DMS79 (cell line): ENCODE measurements at places on chromosomes 4 and X.

DNA sequence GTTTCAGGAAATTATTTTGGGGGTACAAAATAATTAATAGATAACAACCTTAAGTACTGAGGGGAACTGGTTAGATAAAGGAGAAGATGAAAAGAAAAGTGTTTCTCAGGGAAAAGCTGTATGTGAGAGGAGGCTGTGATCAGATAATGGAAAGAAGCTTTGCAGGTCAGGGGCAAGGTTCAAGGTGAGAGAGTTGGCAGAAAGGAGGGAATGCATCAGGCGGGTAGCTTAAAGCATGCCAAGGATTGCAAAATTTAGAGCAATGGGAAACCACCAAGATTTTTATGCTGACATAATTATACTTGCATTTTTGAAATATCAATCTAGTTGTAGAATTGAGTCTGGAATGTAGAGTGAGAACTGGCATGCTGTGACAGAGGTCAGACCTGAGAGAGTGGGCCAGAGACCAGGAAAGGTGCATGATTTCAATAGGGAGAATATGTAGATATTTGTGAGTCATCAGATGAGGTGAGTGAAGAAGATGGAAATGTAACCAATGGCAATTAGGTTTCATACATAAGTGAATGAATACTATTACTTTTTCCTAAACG lies 508.7 kb downstream of the TRIML1 start:
- no peak for DNase-seq

GRCh38 chr4:25020236-25020635 lies 10.5 kb downstream of the LGI2 start:
- no peak for DNase-seq

DNA sequence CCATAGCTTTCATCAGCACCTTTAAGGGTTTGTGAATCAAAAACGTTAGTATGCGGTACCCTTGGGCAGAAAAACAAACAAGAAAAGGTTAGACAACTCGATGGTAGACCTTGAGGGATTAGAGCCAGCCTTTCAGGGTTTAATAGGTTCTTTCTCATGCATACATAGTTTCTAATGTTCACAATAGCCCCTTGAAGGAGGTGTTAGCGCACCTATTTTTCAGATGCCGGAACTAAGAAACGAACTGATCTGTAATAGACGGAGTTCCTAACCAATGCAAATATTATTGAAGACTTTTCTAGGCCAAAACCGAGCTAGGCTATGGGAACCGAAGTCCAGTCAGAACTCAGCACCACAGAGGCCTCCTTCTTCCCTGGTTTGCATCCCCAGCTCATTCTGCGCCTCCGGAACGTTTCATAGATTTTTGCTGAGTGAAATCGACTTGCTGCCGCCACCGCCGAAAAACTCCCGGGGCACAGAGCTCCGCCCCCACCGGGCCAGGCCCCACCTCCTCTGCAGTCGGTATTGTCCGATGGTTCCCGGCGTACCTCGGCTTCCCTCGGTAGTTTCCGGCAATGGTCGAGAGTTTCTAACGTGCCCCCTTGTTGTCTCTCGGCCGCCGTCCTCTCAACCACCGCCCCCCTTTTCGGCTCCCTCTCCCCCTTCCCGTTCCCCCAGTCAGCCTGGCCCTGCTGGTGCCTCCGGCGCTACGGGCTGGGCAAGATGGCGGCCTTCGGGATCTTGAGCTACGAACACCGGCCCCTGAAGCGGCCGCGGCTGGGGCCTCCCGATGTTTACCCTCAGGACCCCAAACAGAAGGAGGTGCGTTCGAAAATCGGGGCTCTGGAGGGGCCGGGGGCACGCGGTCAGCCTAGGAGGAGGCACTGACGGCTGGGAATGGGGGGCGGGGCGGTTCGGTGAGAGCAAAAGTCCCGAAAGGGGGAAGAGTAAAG lies at the start of gene MED12:
Gene MED12 (plus strand): TSS at position 565 of the 953 bp plus-strand sequence. CDS start 159 bp downstream, at position 724.
- DNase-seq = peak; percentile 48

DNA sequence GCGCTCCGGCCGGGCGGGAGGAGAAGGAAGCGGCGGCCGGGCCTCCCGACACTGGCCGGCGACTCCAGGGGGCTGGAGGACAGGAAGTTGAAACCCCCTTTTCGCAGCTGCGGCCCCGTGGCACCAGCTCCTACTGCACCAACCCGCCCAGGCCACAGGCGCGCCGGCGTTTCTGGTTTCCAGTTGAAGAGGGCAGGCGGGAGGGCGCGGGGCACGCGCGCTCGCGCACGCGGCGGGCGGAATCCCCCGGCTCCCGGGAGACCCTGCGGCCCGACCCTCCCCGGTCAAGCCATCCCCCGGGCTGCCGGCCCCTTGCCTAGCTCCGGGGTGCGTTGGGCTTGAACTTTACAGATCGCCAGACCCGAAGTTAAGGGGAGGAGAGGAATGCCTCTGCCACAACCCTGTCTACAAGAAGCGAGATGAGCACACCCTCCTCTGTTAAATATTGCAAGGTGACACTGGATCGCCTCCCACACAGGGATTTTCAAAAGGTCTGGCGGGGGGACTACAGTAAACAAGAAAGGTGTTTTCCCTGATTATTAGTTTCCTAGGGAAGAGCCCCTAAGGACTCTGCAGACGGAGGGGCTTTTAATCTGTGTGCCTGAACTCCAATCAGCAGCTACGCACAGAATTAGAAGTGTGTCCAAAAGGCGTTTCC lies 1.4 kb downstream of the ELOVL6 start:
- DNase-seq = no peak

DNA sequence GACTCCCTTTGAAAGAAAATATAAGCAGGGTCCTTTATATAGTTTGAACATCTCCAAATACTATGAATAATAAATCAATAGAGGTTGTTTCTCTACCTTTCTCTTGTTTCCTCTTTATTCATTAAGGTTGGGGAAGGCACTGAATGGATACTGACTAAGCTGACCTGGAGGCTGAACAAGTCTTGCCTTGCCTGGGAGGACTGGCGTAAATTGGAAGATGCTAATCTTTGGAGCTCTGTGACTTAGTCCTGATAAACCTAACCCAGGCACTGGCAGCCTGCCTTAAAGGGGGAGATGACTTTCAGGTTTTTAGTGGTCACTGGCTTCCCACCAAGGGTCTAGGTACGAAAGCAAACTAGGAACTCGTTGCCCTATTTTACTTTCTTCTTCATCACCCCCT lies 10.5 kb downstream of the CCDC160 start:
- no peak for DNase-seq

DNA sequence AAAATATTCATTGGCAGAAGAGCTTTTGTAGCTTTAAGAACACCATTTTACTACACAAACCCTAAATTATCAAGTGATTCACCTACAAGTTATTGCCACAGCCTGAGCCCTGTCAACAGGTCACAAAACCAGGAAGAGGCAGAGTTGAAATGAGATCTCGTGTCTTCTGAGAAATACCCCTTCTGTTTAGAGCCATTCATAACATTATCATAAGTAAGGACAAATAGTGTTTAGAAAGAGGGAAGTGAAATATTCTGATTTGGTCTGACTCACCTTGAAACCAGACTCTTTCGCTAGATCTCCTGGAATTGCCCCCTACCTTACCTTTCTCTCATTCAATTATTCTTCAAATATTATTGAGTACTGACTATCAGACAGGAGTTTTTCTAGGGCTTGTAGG lies 5.9 kb downstream of the ETDB start:
- no peak for DNase-seq

DNA sequence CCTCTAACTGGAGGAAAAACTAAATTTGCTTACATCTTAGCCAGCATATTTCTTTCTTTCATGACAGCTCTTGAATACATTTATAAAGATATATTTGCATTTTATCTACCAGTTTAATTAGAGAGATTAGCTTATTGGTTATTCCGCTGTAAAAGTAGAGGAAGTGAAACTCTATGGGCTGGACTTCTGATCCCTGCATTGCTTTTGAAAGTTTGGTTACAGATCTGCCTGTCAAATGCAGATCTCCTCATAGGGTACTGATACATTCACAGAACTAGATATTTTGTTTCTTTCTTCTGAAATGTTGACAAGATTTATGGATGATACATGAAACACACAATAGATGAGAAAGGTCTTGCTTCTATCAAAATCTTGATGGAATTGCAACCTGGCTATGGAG lies 581.4 kb upstream of the AADAT start:
- DNase-seq = no peak

DNA sequence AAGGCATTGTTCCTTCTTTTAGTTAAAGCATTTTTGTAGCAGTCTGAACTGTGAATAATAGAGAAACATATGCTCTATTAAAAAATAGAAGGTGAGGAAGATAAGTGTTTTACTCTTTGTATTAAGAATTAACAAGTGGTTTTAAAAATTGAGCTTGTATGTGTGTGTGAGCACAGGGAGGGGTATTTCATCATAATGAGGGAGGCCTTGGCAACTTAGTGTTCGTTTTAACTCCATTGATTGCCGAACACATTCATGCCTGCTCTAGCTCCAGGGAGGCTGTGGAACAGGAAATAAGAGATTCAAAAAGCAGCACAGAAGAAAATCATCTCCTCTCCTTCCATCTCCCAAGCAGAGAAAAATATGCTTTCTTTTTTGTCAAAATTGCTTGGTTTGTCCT lies 14.8 kb downstream of the SHROOM3 start:
- DNase-seq = no peak

DNA sequence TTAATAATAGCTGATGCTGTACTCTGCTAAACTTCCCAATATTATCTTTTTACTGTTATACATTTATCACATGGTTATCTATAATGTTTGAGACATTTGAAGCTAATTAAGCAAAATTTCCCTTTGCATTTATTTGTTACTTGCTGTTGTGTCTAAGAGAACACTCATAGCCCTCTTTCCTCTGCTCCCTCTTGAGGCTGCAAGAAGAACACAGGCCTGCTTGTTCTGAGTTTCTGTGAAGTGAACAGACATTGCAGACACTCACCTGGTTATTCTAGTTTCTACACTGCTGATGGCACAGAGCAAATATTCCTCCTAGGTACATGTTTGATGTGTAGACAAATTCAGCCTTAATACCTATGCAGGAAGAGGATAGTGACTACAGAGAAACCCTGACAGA lies 367.8 kb downstream of the GASK1B start:
- no peak for DNase-seq

- no peak for DNase-seq
These were observed 20.4 kb downstream of the TMEM271 start for GRCh38 chr4:555566-556275.

DNA sequence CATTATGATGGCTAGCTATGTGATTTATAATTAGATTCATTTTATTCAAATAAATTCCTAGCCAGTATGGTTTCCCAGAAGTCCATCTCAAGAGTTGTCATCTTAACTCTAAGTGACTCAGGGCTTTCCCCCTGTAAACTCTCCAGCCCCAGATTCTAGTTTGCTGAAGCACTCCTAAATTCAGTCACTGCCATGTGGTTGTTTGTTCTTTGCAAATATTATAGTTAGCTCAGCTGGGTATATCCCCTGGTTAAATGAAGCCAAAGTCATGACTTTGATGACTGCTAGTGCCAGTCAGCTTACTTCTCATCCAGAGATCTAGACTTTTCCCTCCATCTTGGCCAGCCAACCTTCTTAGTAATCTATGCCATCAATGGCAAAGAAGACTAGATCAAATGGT lies 126.0 kb downstream of the GRIA3 start:
- no peak for DNase-seq

- DNase-seq = no peak
These were observed 46.1 kb downstream of the PGRMC2 start for GRCh38 chr4:128241425-128241913.

DNA sequence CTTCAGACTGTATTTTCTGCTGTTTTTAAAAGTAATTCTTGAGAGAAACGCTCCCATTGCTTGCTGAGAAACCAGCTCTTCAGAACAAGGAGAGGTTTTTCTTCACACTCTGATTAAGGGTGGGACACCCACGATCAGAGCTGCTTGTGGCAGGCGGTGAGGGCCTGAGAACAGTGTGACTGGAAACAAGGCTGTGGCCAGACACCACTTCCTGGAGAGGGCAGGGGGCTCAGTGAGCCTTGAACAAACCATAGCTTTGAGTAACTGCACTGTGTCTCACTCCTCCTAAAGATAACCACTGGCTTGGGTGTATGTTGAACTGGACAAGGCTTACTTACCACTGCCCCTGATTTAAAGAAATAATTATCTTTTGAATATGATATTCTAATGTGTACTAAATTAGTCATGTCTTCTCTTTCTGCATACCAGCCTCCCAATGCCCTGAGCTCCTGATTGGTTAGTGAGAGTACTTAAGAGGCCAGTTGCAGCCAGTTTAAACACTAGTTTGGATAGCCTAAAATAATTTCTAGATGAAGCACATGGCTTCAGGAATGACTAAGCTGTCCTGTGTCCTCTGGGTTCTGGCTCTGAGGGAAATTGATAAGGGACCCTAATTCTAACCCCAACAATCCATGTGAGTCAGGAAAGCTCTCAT lies 3.7 kb upstream of the GPR82 start:
- DNase-seq = no peak

DNA sequence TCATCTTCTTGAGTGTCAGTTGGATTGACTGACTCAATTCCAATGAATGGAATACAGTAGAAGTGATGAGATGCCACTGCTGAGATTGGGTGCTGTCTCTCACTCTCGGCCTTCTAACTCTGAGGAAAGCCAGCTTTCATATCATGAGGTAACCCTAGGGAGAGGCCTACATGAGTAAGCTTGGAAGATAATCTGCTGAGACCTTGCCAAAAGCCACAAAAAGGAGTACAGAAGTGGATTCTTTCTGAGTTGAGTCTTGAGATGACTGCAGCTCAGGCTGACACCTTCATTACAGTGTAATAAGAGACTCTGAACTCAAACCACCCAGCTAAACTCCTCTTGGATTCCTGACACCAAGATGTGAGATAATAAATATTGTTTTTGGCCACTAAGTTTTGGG lies 537.4 kb upstream of the MAGEB18 start:
- DNase-seq = no peak

- DNase-seq = no peak
These were observed 10.3 kb downstream of the CYP4V2 start for GRCh38 chr4:186201535-186202230.

DNA sequence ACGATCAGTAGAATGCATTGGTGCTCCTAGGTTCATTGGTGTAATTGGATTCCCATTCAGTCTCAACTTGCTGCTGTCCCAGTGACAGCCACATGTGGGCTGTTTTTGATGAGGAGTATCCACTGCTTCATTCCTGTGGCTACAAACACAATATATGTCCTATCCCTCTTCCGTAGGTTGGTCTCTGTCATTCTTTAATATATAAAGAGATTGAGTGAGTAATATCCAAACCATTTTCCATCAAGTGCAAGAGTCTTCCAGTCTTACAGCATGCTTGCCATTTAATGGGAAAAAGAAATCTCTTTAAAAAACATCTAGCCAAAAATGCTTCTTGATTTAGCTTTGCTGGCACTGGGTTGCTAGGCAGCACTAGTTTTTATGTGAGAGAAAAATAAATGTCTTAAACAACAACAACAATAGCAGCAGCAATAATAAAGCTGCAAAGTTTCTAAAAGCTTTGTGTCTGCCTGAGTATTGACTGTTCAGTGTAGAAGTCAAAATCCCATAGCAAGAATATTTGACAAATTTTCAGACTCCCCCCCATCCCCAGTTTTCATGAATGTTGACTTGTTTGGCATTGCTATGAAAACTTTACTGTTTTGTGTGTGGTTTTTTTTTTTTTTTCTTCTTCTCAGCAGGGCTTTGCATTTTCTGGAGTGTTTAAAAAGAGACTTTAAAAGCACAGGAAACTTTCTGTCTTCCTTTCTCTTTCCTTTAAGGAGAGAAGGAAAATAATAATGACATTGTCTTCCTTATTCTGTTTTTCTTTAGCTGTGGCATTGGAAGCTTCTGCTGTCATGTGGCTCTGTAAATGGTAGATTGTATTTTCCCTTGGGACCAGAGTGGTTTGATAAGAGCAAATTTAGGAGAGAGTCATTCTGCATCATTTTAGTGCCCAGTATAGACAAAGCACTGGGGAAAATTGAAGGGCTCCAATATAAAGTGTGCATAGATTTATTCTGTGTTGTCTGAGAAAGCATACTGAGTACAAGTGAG lies 244.3 kb downstream of the ARHGAP10 start:
- no peak for DNase-seq
